T-helper 2 cell (primary cell): ENCODE measurements at places on chromosomes 5 and 9.

GRCh38 chr5:66585291-66585690 is 10.9 kb upstream of the MAST4 start:
- DNase-seq = no peak

GRCh38 chr5:131218392-131218791 is 45.5 kb upstream of the CDC42SE2 start:
- DNase-seq = no peak

DNA sequence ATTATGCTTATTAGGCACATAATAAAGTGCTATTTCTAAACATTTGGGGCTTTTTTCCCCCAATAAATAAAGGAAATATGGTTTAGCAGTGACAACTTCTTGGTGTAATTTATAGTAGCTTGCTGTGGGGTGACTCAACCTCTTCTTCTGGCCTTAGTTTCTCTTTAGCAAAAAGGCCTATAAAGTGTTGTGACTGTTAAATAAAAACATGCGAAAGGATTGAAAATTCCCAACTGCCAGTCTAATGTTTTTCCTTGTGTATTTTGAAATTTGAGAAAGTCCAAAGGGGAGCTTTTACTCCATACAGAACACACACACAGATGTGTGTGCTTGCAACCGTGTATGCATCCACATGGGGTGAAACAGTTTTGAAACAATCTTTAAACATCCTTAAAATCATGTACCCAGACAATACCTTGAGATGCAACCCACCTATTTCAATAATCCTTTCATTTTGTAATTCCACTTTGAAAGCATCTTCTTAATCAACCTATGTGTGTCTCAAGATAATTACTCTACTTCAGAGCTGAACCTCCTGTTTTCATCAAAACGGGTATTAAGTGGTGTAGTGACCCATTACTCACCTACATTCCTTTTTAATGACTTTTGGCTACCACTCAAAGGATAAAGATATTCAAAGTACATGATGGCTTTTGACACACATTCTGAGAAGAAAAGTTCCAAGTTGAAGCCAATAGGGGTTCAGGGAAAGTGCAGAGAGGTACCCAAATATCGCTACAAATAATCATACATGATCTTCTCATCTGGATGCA is 123.8 kb downstream of the DROSHA start:
- DNase-seq = no peak

GRCh38 chr9:121275781-121276658 is 8.1 kb downstream of the GSN start:
- DNase-seq = no peak

GRCh38 chr9:99746406-99746805 is 75.3 kb upstream of the NR4A3 start:
- DNase-seq = no peak

- no peak for DNase-seq
Observed at GRCh38 chr5:80409367-80409966, 1.6 kb downstream of the ZFYVE16 start.

DNA sequence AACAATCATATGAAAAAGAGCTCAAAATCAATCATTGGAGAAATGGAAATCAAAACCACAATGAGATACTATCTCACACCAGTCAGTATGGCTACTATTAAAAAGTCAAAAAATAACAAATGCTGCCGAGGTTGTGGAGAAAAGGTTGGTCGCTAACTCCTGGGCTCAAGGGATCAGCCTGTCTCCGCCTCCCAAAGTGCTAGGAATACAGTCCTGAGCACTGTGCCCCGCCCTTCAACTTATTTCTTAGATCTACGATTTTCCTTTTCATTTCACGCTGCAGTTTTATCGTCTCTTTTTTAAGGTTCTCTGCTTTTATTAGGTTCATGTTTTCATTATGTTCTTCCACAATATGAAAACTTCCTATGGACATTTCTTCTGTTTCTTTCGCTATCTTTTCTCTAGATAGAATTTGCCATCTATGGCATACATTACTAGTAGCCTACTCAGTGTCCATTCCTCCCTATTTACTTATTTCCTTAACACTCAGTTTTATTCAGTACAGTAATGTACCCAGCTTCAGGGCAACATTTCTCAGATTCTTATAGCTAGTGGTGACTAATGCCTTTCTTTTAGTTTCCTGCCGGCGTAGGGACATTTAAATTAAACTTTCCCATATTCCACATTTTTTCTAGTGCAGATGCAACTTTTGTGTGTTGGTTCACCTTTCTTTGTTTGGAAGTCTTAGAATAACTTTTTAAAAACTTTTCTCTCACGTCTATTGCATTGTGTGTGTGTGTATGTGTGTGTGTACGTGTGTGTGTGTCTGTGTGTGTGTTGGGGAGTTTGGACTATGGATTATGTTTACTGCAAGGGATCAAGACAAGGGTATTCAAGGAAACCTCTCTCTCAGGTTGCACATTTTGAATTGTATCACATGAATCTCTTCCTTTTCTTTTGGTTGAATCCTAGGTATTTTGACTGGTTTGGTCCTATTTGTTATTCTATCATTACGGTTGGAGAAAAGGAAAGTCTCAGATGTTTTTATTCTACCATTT is 21.6 kb upstream of the FBN2 start:
- DNase-seq = no peak

- DNase-seq = no peak
Observed at GRCh38 chr5:168424594-168425323, 61.5 kb upstream of the RARS1 start.
